A549 treated with RU486 at 1 μM for 4 hours (cell line): ENCODE measurements at places on chromosomes 1 and 21. TPM values are rescaled to one million over a fixed set of nuclear protein-coding genes. Genes with fewer than 3 reads are reported as not detected.

HSD3B1 gene
- not detected in 5 replicates for total RNA-seq

VWA1 gene
- total RNA-seq = 4.8 to 16.5 TPM (median 14.4 TPM) in 5 replicates

NUDT4B gene
- total RNA-seq = 0.37 to 2.0 TPM (median 1.0 TPM) in 5 replicates

SERINC2 gene
- total RNA-seq = 18.0 to 31.8 TPM (median 29.7 TPM) in 5 replicates

LCE6A gene
- total RNA-seq = not detected in 5 replicates

IVL gene
- total RNA-seq = 0.08 TPM in 1 of 5 replicates, not detected in the others

NGF gene
- 3.5 to 4.6 TPM (median 3.5 TPM) in 5 replicates for total RNA-seq

BCAR3 gene
- total RNA-seq = 58.1 to 72.6 TPM (median 64.0 TPM) in 5 replicates

TMEM240 gene
- 0.22 to 0.52 TPM (median 0.36 TPM) in 5 replicates for total RNA-seq

CFH gene
- total RNA-seq = 3.7 to 6.5 TPM (median 4.2 TPM) in 5 replicates

SFN gene
- 480 to 623 TPM (median 596 TPM) in 5 replicates for total RNA-seq

RNU1-1 gene
- 5.0 TPM in 1 of 5 replicates, not detected in the others for total RNA-seq

HAPLN2 gene
- 0.13 to 0.14 TPM in 2 of 5 replicates, not detected in the others for total RNA-seq

KRTAP21-2 gene
- total RNA-seq = not detected in 5 replicates

CFAP107 gene
- total RNA-seq = not detected in 5 replicates

DSCAM gene
- total RNA-seq = not detected in 5 replicates

NBPF10 gene
- total RNA-seq = 0.43 to 0.60 TPM (median 0.54 TPM) in 5 replicates

GJB4 gene
- 0.07 to 0.13 TPM (median 0.13 TPM) in 3 of 5 replicates, not detected in the others for total RNA-seq

GJA9 gene
- total RNA-seq = not detected in 5 replicates

CFAP74 gene
- 0.10 TPM in 1 of 5 replicates, not detected in the others for total RNA-seq

LEFTY2 gene
- total RNA-seq = not detected in 5 replicates

RGS13 gene
- total RNA-seq = not detected in 5 replicates

GUCA2A gene
- total RNA-seq = not detected in 5 replicates

SNRNP40 gene
- total RNA-seq = 42.1 to 48.5 TPM (median 45.2 TPM) in 5 replicates

KCNJ15 gene
- total RNA-seq = 0.05 to 0.22 TPM (median 0.08 TPM) in 5 replicates

ITLN2 gene
- 0.22 to 0.33 TPM in 2 of 5 replicates, not detected in the others for total RNA-seq

BEST4 gene
- 0.16 to 0.37 TPM (median 0.29 TPM) in 5 replicates for total RNA-seq

MTARC1 gene
- total RNA-seq = 11.3 to 13.1 TPM (median 12.3 TPM) in 5 replicates

SLFNL1 gene
- total RNA-seq = 0.02 TPM in 1 of 5 replicates, not detected in the others

LRRIQ3 gene
- total RNA-seq = 0.35 to 1.0 TPM (median 0.70 TPM) in 5 replicates

UBL4B gene
- total RNA-seq = not detected in 5 replicates

ZC3H12A gene
- 11.2 to 22.4 TPM (median 18.8 TPM) in 5 replicates for total RNA-seq

ACTL8 gene
- total RNA-seq = 1.4 to 1.8 TPM (median 1.6 TPM) in 5 replicates

AIRE gene
- total RNA-seq = not detected in 5 replicates

DPH5 gene
- total RNA-seq = 27.5 to 32.2 TPM (median 29.4 TPM) in 5 replicates
